H9 (cell line): ENCODE measurements at places on chromosomes 2 and 18.

GRCh38 chr2:156399224-156399949 lies 36.8 kb upstream of the GPD2 start:
- peak; percentile 39 for DNase-seq

DNA sequence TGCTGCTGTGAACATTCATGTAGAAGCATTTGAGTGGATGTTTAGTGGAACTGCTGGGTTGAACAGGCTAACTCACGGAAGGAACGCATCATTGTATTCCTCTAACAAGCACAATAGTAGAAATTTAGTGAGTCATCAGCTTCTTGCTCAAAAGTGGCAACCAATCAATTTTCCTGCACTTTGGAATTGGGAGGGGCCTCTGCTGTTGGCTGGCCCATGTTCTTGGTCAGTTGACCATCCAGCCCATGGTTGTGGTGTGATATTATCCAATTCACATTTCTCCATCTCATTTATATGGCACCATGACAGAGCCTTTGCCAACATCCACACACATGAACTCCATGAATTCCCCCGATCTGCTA lies 95.0 kb downstream of the TNFRSF11A start:
- DNase-seq, result no peak

DNA sequence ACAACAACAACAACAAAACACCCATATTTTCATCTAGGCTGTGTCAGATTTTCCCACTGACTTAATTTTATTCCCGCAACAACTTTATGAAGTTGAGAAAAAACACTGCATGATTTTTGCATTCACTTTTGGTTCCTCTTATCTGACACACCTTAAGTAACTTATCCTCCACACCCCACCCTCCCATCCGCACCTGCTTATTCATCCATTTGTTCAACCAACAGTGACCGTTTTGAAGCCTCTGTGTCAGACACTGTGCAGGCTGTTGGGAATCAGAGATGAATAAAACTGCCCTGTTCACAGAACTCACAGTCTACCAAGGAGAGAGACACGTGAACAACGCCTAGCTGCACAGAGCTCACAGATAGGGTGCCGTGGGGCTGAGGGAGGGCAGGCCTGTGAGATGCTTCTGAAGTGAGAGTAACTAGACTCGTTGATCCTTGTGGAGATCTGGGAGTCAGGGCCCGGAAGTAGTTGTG lies 7.4 kb downstream of the CNNM4 start:
- no peak for DNase-seq

GRCh38 chr2:179981085-179981484 lies 26.0 kb downstream of the CWC22 start:
- DNase-seq, result no peak

DNA sequence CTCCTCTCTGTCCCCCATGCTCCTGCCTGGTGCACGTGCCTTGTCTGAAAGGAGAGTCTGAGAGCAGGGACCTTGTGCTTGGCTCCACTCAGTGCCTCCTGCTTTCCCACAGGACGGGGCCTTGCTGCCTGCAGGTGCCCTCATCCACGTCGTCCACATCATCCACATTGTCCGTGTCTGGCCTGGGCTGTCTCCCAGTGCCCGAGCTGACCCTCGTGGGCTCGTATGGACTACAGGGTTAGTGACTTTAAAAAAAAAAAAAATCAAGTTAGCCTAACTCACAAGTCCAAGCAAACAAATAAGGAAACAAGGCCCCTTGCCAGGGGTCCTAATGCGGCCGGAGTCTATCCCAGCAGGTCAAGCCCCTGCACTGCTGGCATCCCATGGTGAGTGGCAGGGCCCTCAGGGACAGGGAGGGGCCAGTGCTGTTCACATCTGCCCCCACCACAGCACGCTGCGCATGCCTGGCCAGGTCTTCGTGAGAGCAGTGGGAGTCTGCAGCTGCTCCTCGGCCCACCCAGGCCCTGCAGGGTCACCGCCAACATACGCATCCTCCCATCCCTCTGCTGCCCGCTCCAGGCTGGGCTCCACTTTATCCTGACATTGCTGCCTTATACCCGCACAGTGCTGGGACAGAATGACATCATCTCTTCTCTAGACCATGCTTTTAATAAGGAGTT lies 232.6 kb downstream of the NDUFA10 start:
- peak; percentile 16 for DNase-seq

DNA sequence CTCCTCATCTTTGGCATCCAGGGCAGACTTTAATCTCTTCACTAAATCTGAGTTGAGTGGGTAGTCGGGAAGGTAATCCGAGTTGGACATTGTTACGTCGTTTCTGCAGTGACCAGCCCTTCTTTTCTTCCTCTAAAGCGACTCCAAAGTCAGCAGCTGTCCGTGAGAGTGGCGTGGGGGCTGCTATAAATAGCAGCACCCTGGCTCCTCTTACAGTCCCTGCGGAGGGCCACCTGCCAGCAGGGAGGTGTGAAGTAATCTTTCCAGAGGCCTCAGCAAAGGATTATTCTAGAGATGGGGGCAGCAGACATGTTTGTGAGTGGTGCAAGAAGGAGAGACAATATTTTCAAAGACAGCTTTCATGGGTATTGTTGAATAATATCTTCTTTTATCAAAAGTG lies at the start of gene ASB18:
ASB18 (minus strand) TSS at position 151 of the 400 bp plus-strand sequence; CDS start at position 90, 61 bp downstream.
- DNase-seq, result no peak

- no peak for DNase-seq
Measured at GRCh38 chr2:156907806-156908205, 349.7 kb upstream of the GALNT5 start.

- DNase-seq, result no peak
Measured at GRCh38 chr2:19709553-19709952, 192.2 kb downstream of the TTC32 start.

- no peak for DNase-seq
Measured at GRCh38 chr18:57730146-57730545, 73.0 kb downstream of the ATP8B1 start.

DNA sequence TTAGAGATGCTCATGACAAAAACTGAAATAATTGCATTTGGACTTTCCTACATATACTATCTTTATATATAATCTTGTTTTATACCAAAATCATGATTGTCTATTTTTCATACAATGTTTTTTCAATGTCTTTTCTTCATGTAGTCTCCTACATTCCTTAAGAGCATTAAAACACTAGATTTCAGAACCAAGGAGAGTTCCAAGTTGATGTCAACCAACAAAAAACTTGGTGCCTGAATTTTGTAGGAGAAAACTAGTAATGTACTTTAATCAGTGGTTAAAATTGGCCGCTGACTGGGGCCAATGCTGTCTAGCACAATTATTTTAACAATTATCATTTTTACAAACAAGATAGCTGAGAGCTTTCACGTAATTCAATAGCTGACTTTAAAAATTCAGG lies 678.8 kb downstream of the DCC start:
- no peak for DNase-seq

DNA sequence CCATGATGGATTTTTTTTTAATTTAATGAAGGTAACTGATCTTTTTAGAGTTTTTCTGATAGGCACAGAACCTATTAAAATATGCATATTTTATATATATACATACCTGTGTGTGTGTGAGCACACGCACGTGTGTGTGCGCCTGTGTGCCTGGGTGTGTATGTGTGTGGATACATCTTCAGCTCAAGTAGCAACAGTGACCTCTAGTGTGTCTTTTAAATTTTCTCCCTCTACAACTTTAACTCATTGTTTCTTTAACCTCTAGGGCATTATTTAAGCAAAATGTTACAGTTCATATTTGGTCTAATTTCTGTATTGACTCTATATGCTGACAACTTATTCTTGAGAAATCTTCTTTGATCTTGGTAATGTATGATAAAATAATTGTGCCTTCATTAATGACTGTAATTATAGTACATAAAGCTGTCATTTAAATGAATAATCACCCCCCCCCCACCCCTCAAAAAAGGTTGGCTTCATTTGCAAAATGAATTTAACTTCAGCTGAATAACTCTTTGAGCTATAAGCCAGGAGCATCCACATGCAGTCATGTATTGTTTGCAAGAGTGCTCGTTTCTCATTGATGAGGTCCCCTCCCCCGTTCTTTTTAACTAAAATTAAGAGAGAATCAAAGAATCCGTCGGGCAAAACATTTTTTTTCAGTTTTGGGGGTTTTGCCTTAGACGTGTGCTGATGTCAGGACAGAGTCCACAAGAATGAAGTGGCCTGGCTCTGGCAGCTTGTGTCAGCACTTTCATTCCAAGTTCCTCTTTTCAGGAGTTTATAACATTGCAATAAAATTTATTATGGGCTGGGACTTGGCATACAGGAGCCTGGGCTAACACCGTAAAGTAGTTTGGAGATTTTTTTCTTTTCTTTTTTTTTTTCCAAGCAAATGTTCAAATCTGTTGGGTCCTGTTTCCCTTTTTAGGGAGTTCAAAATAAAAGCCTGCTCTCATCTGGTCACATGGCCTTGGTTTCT lies 80.0 kb downstream of the ETAA1 start:
- no peak for DNase-seq

DNA sequence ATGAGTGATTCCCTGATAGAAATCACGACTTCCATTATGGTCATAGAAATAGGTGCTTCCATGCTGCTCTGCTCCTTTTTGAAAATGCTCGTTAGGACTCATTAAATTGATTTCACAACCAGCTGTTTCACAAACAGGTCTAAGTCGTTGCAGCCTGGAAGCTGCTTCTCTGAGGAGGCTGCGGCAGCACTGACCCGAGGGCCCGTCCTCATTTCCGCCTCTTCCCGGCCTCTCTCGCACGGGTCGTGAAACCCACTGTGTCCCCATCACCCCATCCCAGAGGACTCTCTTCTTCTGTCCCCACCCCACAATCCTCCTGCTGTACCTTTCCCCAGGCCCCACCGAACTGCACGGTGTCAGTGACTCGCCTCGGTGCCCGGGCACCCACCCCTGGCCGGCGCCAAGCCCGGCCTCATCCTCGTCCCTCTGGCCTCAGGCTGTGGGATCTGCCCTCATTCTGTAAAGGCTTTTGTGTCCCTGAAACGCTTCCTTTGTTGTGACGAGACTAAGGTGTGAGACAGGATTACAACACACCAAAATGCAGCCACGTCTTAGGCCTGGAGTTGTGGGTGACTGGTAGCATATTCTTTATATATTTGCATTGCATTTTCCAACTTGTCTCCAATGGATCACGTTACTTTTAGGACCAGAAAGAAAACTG lies 112.7 kb upstream of the CTDP1 start:
- DNase-seq, result no peak
